Activated CD8-positive, alpha-beta memory T cell treated with anti-CD3 and anti-CD28 coated beads, Interleukin-2, amount 10 ng/mL, durations not matched to agents 7 days and 5 days (primary cell): ENCODE measurements at places on chromosomes 2 and 18. TPM values are rescaled to one million over a fixed set of nuclear protein-coding genes. Genes with fewer than 3 reads are reported as not detected.

DNA sequence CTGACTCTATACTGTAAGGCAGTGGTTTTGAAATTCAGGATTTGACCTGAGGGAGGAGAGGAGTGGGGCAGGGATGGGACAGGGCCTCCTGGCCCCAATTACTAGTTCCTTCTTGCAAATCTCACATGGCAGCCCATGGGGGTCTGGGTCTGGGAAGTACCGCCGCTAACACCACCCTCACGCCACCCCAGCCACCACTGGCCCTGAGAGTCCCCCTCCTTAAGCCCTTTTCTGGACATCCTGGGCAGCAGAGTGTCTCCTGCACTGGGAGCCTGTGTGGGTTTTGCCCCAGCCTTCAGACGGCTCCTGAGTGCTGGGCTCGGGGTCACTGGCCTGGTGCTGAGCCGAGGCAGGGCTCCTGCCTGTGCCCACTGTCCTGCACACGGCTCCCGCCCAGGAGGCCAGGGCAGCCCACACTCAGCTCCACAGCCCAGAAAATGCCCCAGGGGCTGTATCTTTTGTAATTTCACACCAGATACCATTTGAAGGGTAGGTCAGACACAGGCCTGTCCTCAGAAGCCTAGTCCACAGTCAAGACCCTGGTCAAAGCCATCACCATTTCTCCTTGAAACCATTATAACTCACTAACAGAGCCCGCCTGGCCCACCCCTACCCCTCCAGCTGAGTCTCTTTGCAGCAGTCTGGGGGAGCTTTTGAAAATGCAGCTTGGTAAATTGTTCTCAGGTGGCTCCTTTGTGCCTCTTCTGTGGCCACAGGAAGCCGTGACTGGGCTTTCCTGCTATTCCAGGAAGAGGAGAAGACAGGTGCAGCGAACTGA is 55.1 kb downstream of the CYP27C1 start:
- peak; percentile 33 for DNase-seq

GRCh38 chr2:54629914-54630857 is 93.3 kb upstream of the EML6 start:
- no peak for DNase-seq

GRCh38 chr2:165640247-165640929 is 153.7 kb downstream of the GALNT3 start:
- DNase-seq = no peak

DNA sequence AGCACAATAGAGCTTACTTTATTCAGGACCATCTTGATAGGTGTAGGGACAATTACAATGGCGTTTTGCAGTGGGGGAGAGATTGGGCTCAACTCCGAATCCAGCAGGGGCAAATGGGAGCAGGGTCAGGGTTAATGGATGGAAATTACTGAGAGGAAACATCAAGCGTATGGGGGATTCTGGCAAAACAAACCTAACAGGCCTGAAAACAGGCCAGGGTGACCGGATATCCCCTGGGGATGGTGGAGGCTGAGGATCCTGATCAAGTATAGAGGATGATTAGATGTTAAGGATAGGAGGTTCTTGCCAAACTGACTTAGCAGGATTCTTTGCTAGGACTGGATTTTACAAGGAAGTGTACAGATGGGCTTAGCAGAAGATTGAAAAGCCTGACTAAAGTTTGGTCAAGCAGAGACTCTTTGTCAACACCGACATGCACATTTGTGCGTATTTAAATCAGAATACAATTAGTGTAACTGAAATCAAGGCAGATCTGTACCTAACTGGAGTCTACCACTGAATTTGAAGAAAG is 54.5 kb upstream of the GPR45 start:
- no peak for DNase-seq

DNA sequence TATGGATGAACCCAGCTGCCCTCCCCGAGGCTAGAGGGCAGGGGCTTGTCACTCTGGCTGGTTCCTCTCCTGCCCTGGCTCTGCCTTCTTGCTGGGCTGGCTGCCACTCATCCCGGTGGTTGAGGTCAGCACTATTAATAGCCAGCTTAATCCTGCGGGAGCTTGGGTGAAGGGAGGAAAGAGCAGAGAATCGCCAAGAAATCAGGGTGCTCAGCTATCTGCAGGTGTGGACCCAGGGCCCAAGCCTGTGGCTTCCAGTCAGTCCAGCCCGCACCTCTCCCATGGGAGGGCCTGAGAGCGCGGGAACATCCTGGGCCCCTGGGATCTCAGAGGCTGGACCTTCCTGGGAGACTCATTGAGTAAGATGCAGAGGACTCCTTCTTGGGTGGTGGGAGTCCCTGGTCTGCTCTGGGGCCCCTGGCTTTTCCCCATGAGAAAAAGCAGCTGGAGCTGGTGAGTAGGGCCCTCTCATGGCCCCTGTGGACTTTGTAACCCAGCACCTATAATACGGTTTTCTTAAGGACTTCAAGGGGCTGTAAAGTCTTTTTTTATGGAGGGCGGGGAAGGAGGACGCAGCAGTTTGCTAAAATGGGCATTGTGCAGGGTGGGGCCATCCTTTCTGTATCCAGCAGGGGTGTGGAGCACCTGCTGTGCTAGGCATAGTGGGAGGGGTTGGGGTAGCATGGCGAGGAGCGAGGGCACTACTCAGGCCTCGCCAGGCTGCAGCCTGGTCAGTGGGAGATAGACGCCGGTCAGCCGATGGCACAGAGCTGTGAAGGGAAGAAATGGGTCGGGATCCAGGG is 27.4 kb upstream of the CNNM3 start:
- DNase-seq = no peak

GRCh38 chr2:158381205-158381604 is 75.3 kb downstream of the CCDC148 start:
- DNase-seq = no peak

DNA sequence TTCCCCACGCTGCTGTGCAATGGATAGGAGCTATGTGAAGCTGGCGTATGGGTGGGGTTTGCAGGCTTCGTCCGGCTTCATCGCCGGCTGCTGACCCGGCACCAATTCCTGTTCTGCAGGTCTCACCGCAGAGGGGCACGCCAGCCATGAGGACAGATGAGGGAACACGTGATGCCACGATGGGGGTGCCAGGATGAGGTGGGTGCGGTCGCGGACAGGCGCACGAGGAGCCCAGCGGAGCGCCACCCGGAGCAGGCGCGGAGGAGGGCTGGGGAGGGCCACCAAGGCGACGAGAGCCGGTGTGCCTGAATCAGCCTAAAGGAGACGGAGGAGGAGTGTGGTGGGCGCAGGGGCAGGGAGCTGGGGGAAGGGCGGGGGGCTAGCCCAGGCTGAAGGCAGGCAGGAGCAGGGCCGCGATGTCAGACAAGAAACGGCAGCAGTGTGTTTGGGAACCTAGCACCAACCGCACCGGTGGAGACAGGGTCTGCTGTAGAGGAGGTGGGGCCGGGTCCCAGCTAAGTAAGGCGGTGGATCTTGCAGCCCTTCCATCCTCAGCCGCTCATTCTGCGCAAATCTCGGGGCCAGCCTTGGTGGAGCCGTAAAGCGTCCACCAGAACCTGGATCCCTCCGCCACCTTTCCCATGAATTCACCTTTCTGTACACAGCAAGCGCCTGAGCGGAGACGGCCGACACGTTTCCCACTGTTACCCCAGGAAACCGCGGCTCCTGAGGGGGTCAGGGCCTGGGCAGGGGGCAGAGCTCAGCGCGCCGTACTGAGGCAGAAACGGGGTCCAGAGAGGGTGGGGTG is 17.0 kb upstream of the CD8A start:
- peak; percentile 93 for DNase-seq

GRCh38 chr18:26757263-26758019 is 108.1 kb downstream of the AQP4 start:
- DNase-seq = no peak

DNA sequence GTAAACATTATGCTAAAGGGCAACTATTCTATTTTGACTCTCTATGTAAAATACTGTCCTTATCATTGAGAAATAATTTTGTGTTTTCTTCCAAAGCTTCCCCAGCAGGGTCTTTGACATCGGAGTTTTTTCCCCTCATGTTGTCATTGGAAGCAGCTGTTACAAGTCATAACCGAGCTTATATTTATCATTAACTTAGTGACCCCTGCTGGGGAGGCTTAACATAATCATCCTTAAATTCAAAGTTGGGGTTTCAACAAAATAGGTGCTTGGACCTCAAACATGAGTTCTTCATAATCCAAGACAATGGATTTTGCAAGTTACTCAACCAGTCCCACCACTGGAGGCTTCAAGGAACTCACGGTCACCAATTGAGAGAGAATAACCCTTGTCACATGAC is 330.9 kb downstream of the DCC start:
- DNase-seq = no peak

- no peak for DNase-seq
Measured at GRCh38 chr2:30201990-30202389, 29.3 kb upstream of the LBH start.

DNA sequence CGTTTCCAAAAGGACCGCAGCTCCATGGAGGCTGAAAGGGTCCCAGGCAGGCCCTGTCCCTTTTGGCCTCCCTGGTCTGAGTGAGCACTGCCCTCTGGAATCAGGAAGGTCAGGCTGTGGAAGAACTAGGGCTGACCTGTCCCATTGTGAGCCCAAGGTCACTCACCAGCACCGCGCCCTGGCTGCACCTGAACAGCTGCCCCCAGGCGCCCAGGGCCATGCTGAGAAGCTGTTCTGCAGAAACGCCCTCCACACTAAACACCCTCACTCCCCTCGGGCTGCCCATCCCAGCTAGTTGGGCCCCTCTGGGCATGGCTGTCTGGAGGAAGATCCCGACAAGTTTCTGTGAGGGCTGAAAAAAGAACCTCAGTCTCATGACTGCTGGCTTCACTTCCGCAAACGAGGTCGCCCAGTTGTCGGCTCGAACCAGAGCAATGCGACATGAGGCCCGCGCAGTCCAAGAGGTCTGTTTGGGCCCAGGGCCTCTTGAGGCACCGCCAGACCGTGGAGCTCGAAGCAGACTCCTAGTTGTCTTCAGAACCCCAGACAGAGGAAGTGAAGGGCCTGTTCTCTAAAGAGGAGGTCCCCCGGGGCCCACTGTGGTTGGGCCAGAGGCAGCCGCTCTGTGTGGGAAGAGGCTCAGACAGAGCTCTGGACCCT is 64.4 kb downstream of the INPP5D start:
- DNase-seq = no peak

DNA sequence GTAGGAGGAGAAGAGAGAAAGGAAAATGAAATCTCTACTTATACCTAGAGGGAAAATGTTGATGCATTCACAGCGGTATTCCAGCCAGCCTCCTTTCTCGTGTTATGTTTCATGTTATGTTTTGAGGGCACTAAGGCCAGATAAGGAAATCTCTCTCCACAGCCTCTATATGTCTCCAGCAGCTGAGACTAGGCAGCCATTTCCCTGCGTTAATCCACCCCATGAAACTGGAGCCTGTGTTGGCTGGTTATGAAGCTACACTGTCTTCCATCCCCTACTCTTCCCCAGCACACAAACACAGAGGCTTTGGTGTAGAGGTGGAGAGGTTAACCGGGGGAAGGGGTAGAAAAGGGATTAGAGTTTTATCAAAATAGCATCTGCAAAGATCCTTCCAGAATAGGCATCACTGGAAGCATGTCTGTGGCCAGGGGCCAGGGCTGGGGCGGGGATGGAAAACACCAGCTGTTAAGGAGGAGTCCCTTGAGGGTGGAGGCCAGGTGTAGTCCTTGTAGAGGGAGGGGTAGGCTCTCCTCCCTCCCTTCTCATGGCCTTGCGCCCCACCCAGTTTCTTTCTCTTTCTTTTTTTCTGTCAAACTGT is 100.9 kb upstream of the TNP1 start:
- no peak for DNase-seq

- DNase-seq = no peak
Measured at GRCh38 chr2:212538305-212539071, at the start of gene ERBB4. TSS of gene ERBB4 (minus strand) at chr2:212538802. CDS start at chr2:212538530, 272 bp downstream.

GRCh38 chr2:164205347-164205746 is 415.9 kb downstream of the GRB14 start:
- no peak for DNase-seq

- no peak for DNase-seq
Measured at GRCh38 chr2:226991663-226992062, 155.8 kb downstream of the RHBDD1 start.

GRCh38 chr18:2843146-2843545 is 3.7 kb upstream of the EMILIN2 start:
- no peak for DNase-seq

DNA sequence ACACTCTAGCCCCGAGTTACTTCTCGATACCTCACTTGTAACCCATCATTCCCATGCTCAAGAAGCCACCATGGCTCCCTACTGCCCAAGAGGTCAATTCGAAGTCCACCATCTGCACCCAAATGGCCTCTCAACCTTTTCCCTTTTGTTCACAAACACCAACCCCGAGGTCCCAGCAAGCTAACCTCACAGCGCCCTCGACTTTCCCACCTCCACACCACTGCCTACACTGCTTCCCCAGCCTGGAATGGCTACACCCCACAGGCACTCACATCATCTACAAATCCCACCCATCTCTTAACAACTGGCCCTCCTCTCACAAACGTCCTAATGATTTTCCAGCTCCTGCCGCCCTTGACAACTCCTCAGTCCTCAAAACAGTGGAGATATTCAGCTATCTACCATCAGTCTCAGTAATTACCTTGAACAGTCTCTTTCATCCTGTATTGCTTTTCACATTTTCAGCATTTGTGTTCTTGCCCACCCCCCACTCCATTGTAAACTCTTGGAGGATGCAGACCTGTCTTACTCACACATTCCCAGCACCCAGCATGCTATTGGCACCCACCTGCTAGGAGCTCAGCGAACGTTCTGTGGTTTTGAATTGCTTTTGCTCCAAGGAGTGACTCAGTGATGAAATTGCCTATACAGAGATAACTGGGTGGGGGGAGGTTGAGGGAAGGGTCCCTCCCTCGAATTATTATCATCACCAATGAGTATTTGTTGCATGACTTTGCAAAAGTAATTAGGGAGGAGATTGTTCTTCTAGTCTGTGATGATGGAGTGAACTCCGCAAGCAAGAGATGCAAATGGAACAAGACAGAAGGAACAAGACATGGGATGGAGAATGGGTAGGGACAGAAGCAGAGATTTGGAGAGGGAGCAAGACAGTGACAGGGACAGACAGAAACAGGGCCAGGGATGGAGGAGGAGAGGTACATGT is 106.8 kb downstream of the CYP26B1 start:
- DNase-seq = no peak

DNA sequence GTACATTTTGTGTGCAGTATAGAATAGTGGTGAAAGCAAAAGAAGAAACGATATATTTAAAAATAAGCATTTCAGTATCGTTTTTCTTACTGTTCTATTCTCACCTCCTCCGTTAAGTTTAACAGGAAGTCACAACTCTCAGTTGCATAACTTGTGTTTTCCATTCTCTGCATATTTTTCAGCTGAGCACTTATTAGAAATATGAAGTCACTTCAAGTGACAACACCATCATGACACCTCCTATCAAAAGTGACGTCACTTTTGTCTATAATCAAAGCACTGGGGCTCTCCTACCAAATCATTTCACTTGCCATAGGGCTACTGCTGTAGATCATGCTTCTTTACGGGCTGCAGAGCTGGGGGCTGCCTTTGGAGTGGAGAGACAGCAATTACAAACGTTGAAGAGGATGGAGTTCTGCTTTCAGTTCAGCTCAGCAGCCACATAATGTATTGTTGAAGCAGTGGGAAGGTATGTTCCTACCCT is 36.3 kb downstream of the STAT4 start:
- DNase-seq = peak; percentile 72

- DNase-seq = no peak
Measured at GRCh38 chr2:61291851-61292575, 130.0 kb downstream of the C2orf74 start.

The RTKN gene
- 0.50 TPM for total RNA-seq

The DYNAP gene
- total RNA-seq = not detected

The PLEKHH2 gene
- total RNA-seq = 0.54 TPM

The G6PC2 gene
- total RNA-seq = not detected

The CRYGC gene
- not detected for total RNA-seq

The DLX2 gene
- 0.12 TPM for total RNA-seq

The IL1A gene
- total RNA-seq = 0.23 TPM

The CDH7 gene
- total RNA-seq = not detected

The EVA1A gene
- total RNA-seq = not detected
